ENCODE measurements at places on chromosomes 16 and 17.
A peak's percentile ranks its signal among the peaks of the same experiment; 100 is the strongest.

- no peak for DNase-seq
Observed at GRCh38 chr17:9566067-9566466, 9.6 kb downstream of the STX8 start.

GRCh38 chr16:84096447-84097005 lies 20.2 kb downstream of the MBTPS1 start:
- DNase-seq, result no peak

- DNase-seq, result no peak
Observed at GRCh38 chr17:72515291-72516065, 394.7 kb downstream of the SOX9 start.

DNA sequence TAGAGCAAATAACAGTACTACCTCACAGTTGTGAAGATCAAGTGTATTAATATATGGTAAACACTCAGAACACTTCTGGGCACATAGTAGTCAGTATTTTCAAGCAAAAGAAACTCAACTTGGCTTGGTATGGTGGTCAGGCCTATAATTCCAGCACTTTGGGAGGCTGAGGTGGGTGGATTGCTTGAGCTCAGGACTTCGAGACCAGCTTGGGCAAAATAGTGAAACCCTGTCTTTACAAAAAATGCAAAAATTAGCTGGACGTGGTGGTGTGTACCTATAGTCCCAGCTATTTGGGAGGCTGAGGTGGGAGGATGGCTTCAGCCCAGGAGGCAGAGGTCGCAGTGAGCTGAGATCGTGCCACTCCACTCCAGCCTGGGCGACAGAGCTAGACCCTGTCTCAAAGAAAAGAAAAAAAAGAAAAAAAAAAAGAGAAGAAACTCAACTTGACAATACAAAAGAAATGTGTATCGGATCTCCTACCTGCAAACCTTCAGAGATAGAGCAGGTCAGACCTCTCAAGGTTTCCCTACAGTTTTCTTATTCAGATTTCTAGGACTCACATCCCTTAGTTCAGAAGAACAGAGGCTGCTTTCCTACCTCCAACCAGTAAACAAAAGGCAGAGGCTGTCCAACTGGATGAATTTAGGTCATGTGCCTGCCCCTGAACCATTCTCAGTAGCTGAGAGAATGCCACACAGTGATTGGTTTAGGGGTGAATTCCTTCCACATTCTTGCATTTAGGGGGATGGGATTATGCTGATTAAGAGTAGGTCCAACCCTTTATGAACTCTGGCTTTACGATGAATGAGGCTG lies 1.7 kb upstream of the KPNA2 start:
- DNase-seq, result no peak

- peak; percentile 82 for DNase-seq
Observed at GRCh38 chr16:68373528-68374245, 62.9 kb downstream of the PRMT7 start.

- no peak for DNase-seq
Observed at GRCh38 chr16:50645563-50646220, 35.4 kb downstream of the SNX20 start.

DNA sequence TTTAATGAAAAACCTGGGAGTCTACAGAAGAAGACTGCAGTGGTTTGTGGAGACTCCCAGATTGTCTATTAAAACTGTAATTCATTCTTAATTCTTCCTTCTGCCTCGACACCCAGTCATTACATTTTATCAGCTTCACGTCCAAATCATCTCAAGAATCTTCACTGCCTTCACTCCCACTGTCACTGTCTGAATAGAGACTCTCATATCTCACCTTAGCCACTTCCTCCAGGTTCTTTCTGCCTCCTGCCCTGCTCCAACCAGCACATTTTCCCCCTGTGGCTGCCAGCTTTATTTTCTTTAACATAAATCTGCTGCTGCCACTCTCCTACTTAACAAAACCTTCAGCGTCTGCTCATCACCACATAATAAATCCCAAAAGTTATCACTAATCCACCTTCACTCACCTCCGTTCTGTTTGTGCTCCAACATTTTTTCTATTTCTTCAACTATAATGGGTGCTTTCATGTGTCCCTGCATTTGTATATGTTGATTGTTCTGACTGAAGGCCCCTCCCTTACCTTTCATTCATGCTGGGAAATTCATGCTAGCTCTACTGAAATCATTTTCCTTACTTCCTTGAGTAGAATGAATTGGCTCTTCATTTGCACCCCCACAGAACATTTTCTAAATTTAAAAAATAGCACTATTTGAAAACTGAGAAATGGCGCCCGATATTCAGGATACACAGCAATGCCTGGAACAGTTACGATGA lies 38.9 kb downstream of the KCNJ2 start:
- DNase-seq, result no peak

DNA sequence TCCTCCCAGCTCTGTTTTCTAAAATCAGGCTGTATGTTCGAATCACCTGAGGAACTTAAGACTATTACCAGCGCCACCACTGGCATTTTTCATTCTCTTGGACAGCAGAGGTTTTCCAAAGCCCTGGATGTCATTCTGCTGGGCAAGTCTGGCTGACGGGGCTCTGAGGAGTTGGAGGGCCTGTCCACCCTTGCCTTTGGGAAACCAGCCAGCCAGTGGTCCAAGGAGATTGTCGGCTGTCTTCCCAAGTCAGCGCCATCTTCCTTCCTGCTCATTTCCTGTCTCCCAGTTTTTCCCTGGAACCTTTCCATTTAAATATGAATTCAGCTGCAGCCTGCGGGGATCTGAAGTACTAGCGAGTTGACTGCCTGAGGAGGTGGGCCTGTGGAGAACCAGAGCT lies 258.3 kb downstream of the PRKCA start:
- DNase-seq, result no peak

- no peak for DNase-seq
Observed at GRCh38 chr16:11972128-11972527, 4.4 kb upstream of the SNX29 start.

GRCh38 chr16:30992931-30993816 lies 8.2 kb downstream of the HSD3B7 start:
- DNase-seq, result no peak

DNA sequence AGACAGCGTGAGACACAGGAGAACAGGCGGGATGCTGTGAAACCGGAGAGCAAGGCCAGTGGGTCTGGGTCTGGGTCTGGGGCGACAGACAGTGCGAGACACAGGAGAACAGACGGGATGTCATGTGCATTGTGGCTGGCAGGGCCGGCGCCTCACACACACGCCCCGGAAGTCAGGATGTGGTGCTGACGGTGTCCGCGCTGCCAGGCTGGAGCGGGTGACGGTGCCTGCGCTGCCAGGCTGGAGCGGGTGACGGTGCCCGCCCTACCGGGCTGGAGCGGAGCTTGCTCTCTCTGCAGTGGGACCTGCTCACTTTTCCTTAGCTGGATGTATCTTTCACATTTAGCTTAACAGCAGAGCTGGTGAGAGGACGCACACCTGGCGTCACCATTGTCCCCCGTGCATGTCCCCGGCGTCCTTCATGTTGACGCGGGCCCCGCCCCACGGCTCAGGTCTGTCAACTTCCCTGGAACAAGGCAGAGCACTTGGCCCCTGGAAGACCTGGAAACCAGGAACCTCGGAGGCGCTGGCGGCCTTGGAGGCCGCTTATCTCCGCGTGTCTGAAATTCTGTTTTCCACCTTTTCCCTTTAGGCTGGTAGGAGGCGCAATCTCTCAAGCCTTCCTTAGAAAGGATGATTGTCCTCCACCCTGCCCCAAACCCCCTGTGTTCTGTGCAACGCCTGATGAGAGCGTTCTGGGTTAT lies 43.0 kb upstream of the ZNF750 start:
- no peak for DNase-seq

GRCh38 chr17:80311216-80311827 lies 50.7 kb downstream of the RNF213 start:
- peak; percentile 60 for DNase-seq

DNA sequence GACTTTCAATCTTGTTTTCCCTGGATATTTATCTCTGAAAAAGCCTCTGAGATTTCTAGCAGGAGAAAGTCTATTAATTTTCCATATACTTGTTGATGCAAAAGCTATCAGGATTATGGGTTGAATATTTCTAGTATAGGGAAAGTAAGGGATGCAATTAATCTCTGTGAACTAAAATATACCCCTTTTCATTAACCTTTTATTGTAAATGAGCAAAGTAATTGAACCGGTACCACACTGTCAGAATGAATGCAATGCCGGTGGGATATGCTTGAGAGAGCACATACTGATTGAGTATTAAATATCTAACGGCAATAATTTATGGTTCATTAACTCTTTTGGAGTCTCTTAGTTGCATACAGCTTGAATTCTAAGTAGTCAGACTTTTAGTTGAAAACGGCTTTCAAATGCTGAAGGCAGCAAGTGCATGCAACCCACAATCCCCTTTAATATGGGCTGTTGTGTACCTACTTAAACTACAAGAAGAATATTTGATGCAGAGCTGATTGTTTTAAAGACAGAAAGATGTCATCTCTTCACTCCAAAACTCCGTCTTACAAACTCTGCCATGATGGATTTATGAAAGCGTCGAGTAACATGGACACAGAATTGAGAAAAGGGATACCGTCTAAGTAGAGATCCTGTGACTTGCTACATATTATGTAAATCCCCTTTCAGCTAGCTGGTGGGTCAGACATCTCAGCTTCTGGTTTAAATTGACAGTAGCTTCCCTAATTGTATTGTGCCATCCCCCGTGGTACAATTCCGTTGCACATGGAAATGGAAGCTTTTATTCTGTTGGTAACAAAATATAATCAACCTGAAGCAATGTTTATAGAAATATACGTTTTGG lies 141.3 kb upstream of the CDH8 start:
- no peak for DNase-seq

DNA sequence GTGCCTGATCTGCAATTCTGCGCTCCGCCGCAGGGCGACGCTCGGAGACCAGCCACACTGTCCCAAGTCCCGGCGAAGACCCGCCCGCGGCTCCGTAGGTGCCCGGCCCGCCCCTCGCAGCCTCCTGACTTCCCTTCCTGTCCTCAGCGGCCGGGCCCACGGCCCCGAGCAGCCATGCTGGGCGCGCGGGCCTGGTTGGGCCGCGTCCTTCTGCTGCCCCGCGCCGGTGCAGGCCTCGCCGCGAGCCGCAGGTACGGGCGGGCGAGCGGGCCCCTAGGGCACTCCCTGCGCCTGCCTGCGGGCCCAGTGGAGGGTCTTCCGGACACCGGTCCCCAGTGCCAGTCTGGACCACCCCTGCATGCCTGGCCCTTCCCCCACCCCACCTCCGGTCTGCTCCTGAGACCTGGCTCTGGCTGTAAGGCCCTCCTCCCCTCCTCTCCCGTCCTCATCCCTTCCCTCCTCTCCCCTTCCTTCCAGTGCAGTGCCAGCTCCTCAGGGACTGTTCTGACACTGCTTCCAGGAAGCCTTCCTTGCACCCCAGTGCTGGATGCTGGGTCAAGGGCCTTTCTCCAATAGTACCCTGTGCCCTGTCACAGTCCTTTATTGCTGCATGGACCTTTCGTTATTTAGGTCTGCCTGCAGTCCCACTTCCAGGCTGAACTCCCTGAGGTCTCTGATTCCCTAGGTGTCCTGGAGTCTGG lies at the start of gene SPATA20:
Gene SPATA20 (plus strand): TSS at position 140 of the 701 bp plus-strand sequence. CDS start 35 bp downstream, at position 175.
- peak; percentile 88 for DNase-seq

DNA sequence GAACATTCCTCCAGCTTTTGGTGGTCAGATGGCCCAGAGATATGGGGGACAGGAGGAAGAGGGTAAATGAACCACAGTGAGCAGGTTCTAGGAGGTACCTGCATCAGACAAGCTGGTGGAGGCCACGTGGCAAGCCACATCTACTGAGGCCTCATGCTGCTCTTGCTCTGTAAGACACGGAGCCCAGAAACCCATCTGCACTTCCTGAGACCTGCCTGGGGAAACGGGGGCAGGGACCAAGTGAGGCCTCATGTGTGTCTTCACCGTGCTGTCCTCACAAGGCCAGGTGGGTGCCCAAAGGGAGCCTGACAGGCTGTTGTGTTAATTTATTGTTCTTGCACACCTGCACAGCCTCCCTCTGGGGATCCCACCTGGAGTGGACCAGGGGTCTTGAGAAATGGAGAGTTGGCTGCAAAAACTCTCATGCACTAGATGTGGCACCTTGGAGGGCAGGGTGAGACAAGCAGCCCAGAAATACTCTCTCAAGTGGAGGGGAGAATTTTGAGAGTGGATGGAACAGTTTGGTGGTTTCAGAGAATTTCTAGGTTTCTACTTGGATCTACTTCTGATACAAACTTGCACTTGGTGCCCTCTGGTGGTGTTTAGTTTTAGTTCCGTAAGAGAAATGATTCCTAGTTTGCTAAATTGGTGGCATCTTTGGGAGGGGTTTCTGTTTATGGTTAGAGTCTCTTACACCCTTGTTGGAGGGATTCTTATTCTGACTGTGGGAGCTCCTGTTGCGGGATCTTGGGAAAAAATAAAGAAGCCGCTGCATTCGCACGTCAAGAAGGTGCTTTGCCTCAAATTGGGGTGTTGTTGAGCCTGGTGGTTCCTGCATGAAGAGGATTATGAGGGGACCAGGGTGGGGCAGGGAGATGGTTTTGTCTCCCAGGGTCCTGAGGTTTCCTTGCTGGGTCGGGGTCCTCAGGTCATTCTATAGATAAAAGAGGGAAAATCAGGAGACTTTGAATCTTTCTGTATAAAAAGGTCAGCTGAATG lies 47.5 kb downstream of the SLC6A2 start:
- no peak for DNase-seq

DNA sequence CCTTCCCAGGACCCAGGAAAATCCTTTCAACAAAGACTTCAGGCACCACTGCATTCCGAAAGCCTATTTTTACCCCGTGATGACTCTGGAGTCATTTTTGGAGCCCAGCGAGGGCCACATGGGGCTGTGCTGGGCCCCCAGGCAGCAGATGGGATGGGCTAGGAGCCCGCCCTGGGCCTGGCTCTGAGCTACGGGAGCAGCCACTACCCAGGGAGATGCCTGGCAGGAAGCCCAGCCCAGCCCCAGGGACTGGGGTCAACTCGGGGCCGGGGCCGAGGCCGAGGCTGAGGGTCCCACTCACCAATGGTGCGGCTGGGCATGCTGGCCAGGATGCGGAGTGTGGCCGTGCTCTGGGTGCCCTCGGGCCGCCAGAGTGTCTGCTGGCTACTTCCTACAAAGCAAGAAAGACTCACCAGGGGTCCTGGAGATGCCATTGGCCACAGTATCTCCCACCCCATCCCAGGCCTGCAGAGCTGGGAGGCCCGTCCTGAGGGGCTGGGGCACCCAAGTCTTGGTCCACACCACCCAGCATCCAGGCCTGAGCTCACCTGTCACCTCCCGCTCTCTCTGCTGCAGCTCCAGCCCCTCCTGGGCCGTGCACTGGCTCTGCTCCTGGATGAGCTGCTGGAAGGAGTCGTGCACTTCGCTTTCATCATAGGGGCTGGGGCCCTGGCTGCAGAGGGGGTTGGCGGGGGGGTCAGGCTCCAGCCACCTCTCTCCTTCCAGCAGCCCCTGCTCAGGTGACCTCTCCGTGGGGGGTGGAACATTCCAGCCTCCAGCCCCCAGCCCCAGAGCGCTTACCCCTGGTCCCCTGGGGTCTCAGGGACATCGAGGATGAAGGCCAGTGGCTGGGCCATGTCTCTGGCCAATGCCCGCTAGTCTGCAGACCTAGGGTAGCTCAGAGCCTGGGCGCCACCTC lies 2.3 kb downstream of the TMC6 start:
- no peak for DNase-seq

- no peak for DNase-seq
Observed at GRCh38 chr16:71552698-71553503, 24.0 kb downstream of the TAT start.

Measured in chondrocyte (in vitro differentiated cells).